ENCODE measurements at places on chromosomes 16 and 17. TPM values are rescaled to one million over a fixed set of nuclear protein-coding genes. Genes with fewer than 3 reads are reported as not detected.

The NUP93 gene
- polyA plus RNA-seq = 50.1 TPM

The CCL22 gene
- polyA plus RNA-seq = not detected

The SLC6A2 gene
- 0.62 TPM for polyA plus RNA-seq

The TNFRSF12A gene
- polyA plus RNA-seq = 118 TPM

The MMP28 gene
- not detected for polyA plus RNA-seq

The SIRT7 gene
- 8.3 TPM for polyA plus RNA-seq

Data from HepG2 (cell line).